CD4-positive, alpha-beta T cell treated with Interleukin-2 at 100 ng/mL for 4 hours (primary cell): ENCODE measurements at places on chromosomes 12 and 14.

- no peak for DNase-seq
Measured at GRCh38 chr14:29410581-29410980, 517.1 kb downstream of the PRKD1 start.

DNA sequence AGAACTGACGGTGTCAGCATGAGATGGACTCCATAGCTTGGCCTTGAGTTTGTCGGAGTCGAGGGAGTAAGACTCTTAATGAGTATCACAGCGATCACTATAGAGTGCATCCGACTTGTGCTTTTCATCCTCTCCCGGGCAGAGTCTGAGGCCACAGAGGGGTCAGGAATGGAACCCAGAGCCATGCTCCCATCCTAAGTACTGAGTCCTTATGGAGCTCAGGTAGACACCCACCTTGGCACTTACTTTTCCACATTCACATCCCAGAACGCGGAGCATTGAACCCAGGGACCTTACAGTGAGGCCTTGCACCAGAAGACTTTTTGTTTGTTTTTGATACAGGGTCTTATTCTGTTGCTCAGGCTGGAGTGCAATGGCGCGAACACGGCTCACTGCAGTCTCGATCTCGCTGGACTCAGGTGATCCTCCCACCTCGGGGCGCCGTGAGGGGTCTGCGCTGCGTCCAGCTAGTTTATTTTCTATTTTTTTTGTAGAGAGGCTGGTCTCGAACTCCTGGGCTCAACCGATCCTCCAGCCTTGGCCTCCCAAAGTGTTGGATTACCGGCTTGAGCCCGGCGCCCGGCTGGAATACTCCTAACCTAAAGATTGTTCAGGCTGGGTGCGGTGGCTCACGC, 719 bp upstream of the SRSF9 start:
- no peak for DNase-seq

DNA sequence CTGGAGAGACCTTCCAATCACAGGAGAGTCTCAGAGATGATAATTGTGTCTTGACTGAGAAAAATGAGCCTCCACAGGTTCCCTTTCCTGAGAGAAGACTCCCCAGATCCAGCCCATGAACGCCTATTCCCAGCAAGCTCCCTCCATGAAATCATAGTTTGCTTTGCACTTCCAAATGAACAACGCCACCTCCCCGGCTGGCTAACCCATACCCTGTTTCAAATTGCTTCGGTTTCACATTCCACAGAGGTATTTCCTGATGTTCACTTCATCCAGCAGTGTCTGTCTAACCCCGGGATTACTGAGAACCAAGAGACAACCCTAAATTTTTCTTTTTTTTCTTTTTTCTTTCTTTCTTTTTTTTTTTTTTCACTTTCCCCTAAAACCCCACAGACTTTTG, 124.1 kb upstream of the RFLNA start:
- DNase-seq: no peak

DNA sequence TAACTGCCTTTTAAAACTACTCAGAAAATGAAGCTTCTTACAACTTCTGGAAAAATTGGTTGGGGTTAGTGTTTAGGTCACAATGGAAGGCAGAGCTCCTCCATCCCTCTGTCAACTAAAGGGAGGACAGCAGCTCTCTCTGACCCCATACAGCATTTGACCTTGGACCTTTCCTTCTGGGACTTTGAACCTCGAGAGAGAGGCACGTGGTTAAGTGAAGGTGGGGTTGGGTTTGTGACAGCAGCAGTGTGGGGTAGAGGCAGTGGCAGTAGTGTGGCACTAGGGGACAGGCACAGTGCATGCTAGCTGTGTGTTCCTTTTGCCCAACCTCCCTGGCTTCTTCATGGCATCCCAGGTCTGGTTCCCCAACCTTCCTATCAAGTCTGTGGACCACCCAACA, 9.4 kb upstream of the C12orf75 start:
- no peak for DNase-seq

DNA sequence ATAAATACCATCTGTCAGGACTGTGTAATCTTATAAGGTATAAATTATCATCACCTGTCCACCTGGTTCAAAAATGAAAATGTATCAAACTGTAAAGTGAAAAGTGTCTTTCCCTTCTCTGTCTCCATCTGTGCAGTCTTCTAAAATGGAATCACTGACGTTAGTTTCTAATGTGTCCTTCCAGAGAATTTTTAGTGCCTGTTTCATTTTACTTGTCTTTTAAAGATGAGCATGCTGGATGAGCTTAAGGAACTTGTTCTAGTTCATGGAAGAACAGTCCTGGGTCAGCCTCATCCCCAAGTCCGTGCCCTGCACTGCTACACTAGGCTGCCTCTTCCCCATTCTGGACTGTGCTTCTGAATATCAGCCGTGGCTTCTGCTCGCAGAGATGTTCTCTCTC, 5.4 kb upstream of the NT5DC3 start:
- no peak for DNase-seq

DNA sequence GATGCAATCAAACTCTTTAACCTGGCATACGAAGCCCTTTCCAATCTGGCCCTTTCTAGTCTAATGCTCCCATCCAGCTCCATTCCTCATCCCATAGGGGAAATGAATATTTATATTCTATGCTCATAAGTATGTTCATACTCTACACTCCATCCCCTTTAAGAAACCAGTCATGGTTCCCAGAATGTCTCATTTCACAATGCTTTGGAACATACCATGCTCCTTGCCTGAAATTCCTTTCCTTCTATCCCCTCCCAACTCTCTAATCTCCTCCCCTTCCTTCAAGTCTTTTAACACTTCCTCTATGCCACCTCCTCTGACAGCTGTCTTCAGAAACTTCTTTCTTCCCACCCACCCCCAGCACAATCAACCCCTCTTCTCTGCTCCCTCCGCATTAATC, 207.0 kb upstream of the CAND1 start:
- no peak for DNase-seq

DNA sequence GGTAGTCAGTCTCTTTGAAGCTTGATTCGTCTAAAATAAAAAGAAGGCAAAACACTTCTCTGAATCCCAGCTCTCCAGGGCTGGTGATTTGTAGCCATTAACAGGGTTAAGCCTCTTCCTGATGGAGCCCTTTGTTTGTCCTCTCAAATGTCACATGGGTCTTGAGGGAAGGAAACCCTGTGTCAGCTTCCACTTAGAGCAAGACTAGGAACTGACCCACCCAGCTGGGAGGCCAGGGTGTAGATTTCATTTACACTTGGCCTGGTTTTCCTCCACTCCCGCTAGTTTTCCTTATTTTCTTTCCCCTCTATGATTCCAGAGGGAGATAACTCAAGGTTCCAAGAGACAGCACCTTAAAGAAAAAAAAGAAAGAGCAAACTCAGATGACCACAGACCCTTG, 230.5 kb upstream of the EGLN3 start:
- no peak for DNase-seq

- DNase-seq: peak; percentile 32
Measured at GRCh38 chr12:105084251-105085250, at the start of gene ALDH1L2. ALDH1L2 (minus strand) TSS chr12:105084458; CDS start chr12:105084436, 22 bp downstream.

GRCh38 chr12:56358836-56359532, 923 bp downstream of the STAT2 start:
- DNase-seq: no peak

DNA sequence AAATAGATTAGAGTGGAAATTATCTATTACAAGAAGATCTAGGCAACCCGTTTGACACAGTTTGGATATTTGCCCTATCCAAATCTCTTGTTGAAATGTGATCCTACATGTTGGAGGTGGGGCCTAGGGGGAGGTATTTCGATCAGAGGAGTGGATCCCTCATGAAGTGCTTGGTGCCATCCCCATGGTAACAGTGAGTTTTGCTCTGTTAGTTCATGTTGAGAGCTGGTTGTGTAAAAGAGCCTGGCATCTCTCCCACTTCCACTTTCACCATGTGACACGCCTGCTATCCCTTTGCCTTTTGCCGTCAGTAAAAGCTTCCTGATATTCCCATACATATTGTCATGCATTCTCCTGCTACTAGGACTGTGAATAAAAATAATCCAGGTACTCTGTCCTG, 66.4 kb upstream of the FLRT2 start:
- DNase-seq: no peak

DNA sequence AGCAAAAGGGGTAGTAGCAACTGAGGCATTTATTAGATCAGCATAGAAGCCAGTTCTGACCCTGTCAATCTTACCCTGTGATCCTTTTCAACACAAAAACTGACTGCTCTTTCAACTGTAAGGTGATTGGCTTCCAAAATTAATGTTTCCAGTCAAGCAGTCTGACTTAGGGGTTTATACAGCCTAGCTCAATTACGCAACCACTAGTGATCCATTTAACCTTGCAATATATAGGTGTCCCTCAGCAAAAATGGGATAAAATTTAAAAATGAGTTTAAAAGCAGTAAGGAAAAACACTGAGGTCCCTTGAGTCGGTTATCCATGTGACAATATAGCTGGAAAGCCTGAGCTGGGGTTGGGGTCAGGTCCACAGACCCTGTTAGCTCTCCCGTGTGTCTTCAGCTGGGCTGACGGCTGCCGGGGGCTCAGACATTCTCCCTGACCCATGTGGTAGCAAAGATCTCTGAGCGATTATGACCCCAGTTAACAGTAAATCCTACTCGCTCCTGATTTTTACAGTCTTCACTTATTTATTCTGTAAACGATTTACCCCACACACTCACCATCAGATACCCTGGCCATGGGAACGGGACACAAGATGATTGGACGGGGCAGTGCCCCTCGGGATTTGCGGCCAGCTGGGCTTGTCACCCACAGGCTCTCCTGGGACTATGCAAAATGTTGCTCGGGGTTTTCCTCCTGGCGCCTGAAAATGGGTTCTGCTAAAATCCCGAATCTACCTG, 16.6 kb downstream of the ADGRD1 start:
- no peak for DNase-seq

- DNase-seq: no peak
Measured at GRCh38 chr12:3520711-3521110, 29.7 kb downstream of the PRMT8 start.

DNA sequence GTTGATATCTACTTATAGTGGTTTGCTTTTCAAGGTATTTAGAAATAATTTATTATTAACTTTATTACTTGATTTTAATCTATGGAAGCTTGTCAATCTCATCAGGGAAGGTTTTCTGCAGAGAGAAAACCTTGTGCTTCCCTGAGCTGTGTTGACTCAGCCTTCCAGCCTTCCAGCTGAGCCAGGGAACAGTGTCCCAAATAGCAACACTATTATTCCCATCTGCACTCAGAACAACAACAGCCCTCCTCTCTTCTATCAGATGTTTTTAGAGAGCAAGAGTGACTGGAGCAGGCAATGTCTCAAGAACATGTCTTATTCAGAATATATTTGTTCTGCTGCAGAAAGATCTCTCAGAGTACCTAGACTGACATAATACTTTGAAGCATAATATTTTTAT, 389.9 kb upstream of the GARIN6 start:
- DNase-seq: no peak

DNA sequence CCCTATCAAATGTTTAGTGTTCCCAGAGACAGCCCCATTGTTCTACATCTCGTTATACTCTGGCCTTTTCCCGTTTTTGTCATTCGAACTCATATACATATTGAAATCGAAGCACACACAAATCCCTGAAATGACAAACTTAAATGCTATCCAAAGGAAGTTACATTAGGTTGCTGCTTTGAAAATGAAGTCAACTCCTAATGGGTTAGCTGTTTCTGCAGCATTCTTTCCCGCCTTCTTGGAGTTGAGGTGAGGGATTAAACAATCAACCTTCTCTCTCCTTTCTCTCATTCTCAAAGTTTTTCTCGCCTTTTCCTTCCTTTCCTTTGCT, 642 bp upstream of the PHC1 start:
- no peak for DNase-seq

GRCh38 chr14:21825149-21825743, 151.6 kb upstream of the OR4E1 start:
- peak; percentile 61 for DNase-seq

GRCh38 chr14:103118663-103119404, 4.4 kb upstream of the TNFAIP2 start:
- peak; percentile 7 for DNase-seq

DNA sequence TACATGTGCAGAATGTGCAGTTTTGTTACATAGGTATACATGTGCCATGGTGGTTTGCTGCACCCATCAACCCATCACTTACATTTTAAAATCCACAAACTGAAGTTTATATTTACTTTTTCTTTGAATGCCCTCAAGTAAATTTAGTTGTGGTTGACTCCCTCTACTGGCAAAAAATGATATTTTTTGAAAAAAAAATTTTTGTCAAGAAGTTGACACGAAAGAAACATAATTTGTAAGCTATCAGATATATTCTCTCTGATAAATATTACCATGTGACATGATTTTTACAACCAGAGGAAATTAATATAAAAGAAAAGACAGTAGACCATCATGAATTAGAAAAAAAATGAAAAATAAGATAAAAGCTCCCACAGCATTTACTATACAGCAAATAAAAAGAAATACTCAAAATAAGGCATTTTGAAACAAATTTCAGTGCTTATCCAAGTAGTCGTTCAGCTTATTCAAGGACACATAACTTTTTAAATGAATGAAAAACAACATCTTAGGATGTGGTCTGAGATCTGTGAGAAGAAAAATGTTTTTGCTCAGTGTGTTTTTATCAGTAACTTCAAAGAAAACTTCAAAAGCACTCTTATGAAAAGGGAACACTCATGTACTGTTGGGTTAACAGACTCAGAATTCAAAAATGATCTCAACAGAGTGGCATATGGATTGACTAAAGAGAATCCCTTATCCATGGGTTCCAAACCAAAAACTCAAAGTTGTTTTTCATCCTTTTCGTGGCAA, 30.0 kb upstream of the GRIP1 start:
- peak; percentile 18 for DNase-seq

DNA sequence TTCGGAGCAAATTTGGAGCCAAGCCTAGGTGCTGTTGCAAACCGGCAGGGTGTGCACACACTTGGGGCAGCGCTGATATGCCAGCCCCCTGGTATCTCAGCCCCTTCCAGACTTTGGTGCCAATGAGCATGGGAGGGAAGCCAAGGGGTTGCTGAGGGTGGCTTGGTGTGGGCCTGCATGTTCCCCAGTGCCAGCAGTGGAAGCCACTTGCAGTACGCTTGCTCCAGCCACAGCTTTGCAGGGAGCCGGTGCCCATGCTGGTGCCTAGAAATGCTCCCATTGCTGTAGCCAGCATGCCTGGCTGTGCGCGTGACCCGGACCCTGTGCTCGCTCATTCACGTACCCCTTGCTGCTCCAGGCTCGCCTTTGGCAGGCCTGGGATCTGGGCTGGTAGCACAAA, 67.1 kb upstream of the DNM1L start:
- no peak for DNase-seq

DNA sequence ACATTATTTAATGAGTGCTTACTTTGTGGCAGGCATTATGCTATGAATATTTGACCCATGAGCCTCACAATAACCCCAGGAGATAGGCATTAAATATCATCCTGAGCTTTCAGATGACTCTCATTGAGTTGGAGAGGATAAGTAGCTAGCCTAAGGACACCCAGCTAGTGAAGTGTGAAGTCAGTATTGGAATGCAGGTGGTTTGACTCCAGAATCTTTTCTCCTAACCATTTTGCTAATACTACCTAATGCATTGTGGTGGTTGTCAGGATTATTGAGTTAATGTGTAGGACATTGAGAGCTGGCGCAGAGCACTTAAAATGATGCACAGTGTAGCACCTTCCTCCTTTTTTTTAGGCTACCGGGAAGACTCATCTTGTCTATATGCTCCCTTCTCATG, 3.8 kb upstream of the CDKL1 start:
- no peak for DNase-seq

GRCh38 chr12:102514696-102515095, 34.3 kb upstream of the IGF1 start:
- DNase-seq: no peak

- DNase-seq: no peak
Measured at GRCh38 chr14:92646952-92647796, 101.3 kb downstream of the LGMN start.

GRCh38 chr14:85085981-85086380, 444.0 kb upstream of the FLRT2 start:
- no peak for DNase-seq
